ENCODE measurements at places on chromosomes 3 and 15.

DNA sequence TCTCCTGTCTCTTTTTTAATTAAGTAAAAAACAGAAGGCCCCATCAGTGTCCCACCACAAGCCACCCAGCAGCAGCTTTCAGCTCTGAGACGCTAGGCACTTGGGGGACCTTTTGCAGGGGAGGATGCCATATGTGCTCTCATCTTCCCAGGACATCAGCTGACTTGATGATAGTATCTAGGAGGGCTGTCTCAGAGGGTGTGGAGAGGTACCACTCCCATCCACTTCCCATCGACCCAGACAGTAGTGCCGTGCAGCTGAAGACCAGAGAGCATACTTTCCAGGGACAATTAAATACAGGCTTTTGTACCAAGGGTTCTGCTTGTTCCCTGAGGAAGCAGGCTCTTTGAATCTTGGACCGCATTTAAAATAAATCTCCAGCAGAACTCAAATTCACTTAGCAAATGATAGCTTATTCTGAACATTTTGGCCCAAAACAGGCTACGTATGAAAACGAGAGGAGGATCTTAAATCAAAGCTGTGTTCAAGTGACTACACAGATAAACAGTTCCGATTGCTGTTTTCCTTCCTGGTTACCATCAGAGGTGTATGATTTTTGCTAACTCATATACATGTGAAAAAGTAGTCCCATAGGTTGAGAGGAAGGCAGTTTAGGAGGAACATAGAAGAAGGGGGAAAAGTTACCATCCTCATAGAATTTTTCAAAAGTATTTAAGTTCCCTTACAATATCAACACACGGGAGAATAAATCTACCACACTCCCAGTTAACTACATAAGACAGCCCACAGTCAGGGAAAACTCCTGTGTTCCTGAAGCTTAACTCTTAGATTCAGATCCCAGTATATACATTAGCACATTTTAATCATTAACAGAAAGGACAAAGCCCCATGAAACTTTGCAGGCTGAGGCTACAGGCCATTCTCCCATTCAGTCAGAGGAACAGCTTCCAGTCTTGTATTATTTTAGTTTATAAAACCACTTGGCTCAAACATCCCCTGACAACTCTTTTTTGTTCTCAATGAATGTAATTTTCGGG is 9.5 kb downstream of the WNT5A start:
- no peak for DNase-seq

- DNase-seq: no peak
Measured at GRCh38 chr3:50028346-50028745, 60.4 kb upstream of the RBM5 start.

DNA sequence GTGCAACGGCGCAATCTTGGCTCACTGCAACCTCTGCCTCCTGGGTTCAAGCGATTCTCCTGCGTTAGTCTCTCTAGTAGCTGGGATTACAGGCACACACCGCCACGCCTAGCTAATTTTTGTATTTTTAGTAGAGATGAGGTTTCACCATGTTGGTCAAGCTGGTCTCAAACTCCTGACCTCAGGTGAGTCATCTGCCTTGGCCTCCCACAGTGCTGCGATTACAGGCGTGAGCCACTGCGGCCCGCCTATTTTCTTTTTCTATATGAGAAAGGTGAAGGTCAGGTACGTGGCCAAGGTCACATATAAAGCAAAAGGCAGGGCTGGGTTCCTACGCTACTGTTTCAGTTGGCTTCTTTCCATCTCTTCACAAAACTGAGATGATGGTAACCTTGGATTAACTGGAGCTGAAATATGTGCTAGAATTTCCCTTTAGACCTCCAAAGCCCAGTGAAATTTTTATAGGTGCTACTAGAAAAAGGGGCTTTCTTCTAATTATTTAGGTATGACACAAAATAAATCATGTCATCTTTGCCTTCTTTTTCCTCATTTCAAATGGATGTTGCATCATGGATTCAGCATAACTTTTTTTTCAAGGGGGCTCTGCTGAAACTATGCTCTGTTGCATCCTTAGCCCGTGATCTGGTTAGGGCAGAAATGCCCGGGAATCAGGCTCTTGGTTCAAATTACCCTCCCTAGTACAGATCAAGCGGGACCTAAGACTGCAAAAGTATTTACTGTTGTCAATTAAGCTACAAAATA is 68.5 kb downstream of the MYO1E start:
- no peak for DNase-seq

GRCh38 chr15:99424978-99425656 is 140.7 kb upstream of the MEF2A start:
- DNase-seq: no peak

DNA sequence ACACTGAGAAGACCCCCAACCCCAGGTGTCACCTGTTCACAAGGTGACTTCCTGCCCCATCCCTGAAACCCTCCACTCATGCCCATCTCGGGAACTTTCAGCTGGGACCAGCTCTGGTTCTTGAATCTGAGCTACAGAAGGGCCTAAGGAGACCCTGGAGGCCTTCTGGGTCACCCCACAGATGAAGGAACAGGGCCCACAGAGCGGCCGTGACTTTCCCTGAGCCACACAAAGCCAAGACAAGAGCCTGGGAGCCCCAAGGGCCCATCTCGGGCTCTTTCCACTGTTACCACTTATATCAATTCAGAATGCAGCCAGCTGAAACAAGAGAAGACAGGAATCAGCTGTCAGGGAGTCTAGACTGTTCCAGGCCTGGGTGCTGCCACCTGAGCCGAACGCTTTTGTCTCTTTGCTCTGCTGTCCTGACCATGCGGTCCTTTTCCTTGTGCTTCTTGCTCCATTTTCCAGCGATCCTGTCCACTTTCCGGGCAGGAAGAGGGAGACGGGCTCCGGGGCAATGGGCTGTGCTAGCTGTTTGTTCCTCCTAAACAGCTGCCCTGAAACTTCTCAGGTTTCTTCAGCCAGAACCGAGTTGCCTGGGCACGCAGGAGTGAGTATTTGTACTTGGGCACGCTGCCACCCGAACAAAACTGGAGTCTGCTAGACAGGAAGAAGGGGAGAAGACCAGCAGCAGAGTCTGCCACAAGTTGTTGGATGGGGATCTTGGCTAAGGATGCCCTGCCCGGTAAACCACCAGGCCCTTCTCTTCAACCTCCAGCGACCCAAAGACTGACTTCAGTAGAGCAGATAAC is 28.0 kb upstream of the PIGZ start:
- DNase-seq: no peak

DNA sequence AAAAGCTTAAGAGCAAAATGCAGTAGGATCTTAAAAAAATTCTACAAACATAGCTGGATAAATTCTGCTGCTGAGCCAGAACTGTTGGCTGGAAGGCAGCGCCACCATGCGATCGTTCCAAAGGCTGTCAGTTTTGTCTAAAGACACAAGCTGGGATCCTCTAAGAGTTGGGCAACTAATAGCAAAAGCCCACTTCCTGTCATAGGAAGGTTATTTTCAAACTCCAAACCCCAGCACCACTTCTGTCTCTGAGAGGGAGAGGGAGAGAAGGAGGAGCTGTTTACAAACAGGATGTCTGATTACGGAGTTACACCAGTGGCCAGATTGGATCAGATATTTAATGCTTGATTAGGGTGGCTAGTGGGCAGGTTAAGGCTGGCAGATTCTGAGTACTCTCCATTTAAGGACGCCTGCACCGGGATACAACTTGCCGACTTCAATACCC is 44.0 kb downstream of the EIF4E3 start:
- DNase-seq: peak; percentile 51

DNA sequence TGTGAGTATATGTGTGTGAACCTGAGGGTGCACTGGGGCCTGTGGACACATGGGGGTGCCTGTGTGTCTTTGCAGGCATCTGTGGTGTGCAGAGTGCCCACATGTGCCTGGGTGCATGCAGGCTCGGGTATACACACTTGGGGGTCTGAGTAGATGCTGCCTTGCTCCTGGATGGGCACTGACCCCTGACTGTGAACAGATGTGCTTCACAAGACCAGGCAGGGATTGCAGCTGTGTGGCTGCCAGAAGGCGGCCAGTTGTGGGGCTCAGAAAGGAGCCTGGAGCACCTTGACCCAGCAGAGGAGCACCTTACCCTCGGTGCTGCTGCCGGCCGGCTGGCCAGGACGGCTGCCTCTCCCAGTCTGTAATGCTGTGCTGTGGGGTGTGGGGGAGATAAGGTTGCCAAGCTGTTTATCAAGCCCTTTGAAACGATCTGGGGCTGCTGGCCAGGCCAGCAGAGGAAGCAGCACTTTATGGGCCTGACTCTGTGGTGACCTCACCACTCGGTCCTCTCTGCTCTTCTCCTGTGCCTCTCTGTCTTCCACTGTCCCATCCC is 55.5 kb upstream of the MRPS22 start:
- no peak for DNase-seq

DNA sequence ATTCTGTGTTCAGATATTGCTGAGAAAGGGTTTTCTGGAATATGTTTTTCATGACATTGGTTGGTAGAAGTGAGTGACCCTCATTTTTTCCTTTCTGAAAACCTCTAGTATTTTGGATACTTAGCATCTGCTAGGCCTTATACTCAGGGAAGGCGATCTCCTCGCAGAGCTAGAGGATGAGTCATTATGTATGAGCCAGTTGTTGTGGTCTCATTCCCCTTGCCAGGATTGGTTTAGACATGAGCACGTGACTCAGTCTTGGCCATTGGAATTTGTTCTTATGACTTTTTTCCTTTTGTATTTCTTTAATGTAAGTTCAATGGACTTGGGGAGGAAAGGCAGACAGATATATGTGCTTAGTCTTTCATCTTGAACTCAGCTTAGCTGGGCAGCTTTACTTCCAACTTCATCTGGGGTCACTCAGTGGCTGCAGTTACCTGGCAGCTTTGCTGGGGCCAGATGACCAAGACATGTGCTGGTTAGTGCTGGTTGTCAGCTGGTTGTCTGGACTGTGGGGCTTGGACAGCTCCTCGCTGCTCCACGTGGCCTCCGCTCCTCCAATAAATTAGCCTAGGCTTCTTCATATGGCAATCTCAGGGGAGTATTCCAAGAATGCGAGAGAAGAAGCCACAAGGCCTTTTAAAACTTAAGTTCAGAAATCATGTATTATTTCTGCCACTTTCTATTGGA is 207.5 kb downstream of the IL20RB start:
- DNase-seq: no peak

- no peak for DNase-seq
Measured at GRCh38 chr3:190325923-190326322, 3.7 kb upstream of the CLDN1 start.

GRCh38 chr3:12965999-12966846 is 107.0 kb downstream of the IQSEC1 start:
- no peak for DNase-seq

GRCh38 chr3:140338916-140339315 is 338.9 kb upstream of the TRIM42 start:
- no peak for DNase-seq

- DNase-seq: no peak
Measured at GRCh38 chr3:117016378-117016777, 306.8 kb downstream of the TUSC7 start.

All from neural crest cell (in vitro differentiated cells).